Stomach (tissue), 19 donors: ENCODE measurements at places on chromosomes 3 and 15. TPM values are rescaled to one million over a fixed set of nuclear protein-coding genes. Genes with fewer than 3 reads are reported as not detected.

FRMD5 gene
- total RNA-seq: 13.0 TPM

KATNBL1 gene
- total RNA-seq: 105 TPM

GRCh38 chr3:170442947-170443346 lies 24.3 kb downstream of the CLDN11 start:
- no peak for DNase-seq

- no peak for DNase-seq
These were observed 581.8 kb upstream of the UBE2E2 start for GRCh38 chr3:22621205-22621809.
